ENCODE measurements at places on chromosomes 12 and 14.

GRCh38 chr14:24310646-24311604 lies at the start of gene LTB4R:
Gene LTB4R, plus strand, starts transcription at chr14:24311502. Its CDS starts 4,150 bp downstream, at chr14:24315652.
- DNase-seq = peak; percentile 54

GRCh38 chr14:56299306-56299984 lies 181.2 kb downstream of the PELI2 start:
- DNase-seq = no peak

- DNase-seq = no peak
Measured at GRCh38 chr12:15636060-15636890, 152.9 kb downstream of the EPS8 start.

DNA sequence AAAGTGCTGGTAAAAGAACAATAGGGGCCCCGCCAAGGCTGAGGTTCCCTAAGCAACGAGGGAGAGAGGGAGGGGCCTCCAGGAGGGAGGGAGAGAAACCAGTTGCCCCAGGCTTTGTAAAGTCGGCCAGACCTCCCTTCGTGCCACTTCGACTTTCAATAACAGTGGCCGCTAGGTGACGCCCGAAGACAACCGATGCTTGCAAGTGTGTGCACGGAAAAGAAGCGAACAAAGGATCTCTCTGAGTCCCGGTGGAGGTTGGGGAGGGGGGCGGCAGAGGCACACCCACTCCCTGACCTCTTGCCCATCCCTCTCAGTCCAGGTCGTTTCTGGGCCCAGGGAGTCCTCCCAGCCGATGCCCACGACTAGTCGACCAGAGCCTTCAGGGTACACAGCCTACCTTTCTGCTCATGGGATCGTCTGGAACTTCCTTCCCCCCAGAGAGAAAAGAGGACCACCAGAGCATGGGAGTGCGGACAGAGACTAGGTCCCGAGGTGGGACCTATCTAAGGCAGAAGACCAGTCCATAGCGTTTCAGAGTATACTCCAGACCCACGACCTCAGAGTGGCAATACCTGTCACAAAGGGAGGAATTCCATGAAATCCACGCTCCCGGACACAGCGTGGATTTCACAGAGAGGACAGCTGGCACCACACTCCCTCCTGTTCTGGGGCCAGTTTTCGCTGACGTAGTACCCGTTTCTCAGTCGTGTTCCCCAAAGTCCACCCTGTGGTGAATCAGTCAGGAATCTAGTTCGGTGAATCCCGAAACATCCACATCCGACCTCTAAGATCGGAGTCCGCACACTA lies 262.7 kb upstream of the ALG10B start:
- DNase-seq = no peak

DNA sequence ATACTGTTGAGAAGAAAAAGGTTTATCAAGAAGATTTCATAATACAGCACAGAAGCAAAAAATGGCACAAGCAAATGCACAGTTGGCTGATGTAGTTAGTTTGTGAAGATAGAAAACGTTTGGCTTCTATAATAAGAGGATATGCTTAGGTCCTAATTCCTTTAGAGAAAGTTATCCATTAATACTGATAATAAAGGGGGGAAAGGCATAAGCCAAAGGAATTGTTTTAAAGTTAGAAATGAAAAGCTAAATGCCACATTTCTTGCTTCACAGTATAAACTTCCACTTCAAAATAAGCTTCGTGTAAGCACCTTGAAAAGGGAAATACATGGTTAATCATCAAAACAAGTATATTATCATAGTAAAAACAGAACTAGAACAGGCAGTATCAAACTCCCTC lies 12.4 kb downstream of the LMO3 start:
- no peak for DNase-seq

GRCh38 chr12:128573907-128574306 lies 249.9 kb downstream of the SLC15A4 start:
- DNase-seq = no peak

DNA sequence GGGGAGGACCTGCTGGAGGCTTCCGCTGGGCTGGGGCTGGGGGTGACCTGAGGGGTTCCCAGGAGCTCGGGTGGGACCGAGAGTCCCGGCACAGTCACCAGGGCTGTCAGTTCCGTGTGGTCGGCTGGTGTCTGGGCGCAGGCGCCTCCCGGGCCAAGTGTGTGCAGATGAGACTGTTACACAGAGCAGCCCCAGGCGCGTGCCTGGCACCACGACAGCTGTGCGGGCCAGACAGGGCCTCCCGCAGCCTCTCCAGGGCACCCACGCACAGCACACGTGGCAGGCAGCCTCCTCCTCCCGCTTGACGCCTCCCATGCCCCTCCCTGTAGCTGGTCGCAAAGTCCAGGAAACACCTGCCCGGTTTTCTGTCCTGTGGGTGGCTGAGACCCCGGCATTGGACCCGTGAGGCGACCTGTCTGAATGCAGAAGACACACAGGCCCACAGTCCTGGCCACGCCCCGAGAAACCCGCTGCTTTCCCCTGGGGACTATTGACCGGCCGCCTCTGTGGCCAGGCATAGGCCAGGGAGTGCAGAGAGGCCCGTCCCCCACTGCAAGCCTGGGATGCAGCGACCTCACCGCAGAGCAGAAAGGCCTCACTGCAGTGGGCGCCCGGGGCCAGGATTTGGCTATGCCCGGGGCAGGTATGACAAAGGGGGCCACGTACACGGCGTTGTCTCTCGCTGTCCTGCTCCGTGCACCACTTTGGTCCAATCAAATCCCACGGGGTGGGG lies 12.1 kb upstream of the GALNT9 start:
- no peak for DNase-seq

DNA sequence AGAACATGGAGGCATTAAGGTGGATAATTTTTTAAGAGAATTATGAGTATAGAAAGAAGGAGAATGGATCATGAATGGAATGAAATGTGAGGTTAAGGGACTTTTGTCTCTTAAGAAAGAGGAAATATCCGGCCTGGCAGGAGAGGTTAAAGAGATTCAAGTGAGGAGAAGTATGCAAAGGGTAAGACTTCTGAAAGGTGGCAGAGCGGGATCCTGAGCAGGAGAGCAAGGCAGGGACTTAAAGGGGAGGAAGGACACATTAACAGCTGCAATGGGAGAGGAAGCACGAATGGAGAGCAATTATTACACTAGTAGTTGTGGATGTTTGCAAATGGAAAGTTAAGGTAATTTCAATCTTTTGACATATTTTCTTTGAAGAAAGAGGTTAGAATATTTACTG lies 171.0 kb downstream of the KITLG start:
- no peak for DNase-seq

DNA sequence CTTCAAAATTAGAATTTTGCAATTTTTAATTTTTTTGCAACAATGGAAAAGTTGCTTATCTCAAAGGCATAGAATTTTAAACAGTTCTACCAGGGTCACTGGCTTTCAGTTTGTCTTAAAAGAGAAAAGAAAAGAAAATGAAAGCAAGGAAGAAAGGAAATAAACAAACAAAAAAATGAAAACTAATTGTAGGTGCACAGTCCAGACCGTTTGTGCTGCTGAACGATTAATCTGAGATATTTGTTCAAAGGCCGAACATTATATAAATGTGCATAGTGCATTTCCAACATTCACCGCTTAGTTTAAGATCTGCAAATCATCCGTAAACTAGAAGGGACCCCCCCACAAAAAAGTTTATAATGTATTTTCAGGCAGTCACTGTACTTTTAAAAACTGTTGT lies 5.5 kb upstream of the OTX2 start:
- no peak for DNase-seq

DNA sequence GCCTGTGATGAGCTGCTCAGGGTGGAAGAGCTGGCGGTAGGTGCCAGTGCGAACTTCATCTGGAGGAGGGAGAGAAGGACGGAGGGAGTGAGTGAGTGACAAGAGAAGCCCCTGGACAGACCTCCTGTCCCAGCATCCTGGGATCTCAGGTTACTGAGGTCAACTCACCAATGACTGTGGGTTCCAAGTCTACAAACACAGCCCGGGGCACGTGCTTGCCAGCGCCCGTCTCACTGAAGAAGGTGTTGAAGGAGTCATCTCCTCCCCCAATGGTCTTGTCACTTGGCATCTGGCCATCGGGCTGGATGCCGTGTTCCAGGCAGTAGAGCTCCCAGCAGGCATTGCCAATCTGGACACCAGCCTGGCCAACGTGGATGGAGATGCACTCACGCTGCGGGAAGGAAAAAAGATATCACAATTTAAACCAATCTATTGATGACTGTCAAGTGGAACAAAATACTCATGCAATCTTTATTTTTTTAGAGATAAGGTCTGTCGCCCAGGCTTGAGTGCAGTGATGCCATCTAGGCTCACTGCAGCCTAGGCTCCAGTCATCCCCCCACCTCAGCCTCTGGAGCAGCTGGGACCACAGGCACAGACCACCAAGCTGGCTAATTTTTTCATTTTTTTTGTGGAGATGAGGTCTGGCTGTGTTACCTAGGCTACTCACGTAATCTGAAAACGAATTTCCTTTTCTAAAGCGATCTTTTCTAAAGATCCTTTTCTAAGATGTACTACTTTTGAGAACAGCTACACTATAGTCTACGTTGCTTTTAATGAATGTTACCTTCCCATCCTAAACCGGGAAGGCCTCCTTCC lies 1.7 kb downstream of the TUBA1B start:
- DNase-seq = no peak

DNA sequence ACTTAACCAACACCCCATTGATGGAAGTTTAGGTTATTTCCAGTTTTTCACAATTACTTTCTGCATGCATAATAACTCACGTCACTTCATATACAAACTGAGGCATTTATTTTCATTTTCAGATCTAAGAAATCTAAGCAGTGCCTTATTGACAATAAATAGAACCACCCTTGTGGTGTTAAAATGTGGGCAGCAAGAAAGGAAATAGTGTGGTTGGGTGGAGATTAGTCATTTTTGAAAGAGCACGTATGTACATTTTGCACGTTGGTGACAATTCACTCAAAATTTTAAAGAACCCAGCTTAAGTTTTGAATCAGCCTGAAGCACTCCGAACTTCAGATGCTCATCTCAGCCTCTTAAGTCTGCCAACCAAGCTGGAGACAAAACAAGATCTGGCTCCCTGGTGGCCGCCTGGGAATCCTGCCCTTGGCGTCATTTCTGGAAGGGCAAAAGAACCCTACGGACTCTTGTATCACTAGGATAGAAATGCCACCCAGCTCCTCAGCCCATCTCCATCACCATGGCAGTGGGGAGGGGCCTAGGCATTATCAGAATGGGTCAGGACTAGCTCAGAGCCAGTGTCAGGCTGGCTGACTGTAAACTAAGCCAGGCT lies 89.5 kb upstream of the BCL2L14 start:
- no peak for DNase-seq

GRCh38 chr14:35474323-35474722 lies 59.6 kb upstream of the INSM2 start:
- DNase-seq = no peak
